Retina (tissue), 1 donor: ENCODE measurements at places on chromosomes 2 and 18.

DNA sequence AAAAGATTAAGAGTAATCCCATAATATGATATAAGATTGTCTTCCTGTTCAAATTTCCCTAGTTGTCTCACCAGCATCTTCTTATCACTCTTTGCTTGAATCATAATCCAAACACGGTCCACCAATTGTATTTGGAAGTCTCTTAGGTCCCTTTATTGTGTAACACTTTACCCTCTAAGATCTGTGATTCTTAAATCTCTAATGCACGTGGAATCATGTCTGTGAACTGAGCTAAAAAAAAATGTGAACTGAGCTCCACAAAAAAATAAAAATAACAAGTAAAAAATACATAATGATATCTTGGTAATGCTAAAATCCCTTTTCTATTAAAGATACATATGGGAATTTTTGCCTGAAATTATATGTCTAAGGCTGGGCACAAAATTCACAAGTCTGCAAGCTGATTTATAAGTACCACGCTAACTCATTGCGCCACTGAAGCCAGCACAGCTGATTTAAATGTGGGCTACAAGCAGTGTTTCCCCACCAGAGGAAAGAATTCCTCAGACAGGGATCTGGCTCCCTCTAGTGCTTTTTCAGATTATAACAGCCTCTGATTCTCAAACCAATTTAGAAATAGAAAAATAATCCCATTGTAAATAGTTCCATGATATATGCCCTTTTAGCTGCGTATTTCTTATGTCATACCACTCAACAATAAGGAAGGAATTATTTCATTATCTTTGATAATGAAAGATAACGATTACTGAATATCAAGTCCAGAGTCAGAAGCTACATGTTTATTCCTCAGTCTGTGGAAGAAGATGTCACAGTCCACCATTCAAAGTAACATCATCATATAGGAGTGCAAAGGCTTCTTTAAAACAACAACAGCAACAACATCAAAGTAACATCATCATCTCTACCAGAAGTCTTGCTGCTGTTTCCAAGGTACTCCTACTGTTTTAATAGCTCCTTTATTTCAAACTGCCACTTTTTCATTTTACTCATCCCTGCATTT lies 22.9 kb downstream of the RBM43 start:
- peak; percentile 71 for DNase-seq

GRCh38 chr2:11466307-11467128 lies 557 bp upstream of the E2F6 start:
- no peak for DNase-seq

- no peak for DNase-seq
Observed at GRCh38 chr2:84704505-84705244, 176.2 kb downstream of the TRABD2A start.

DNA sequence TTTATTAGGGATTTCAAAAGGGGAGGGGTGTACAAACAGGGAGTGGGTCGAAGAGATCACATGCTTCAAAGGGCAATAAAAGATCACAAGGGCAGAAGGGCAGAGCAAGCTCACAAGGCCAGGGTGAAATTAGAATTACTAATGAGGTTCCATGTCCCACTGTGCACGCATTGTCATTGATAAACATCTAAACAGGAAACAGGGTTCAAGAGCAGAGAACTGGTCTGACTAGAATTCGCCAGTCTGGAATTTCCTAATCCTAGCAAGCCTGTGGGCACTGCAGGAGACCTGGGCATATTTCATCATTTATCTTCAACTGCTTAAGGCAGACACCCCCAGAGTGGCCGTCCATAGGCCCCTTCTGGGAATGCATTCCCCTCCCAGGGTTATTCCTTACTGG lies 408.2 kb downstream of the ZNF804A start:
- no peak for DNase-seq

- DNase-seq: no peak
Observed at GRCh38 chr18:1019191-1019590, 114.5 kb downstream of the ADCYAP1 start.
